ENCODE measurements at places on chromosomes 7 and 10.

GRCh38 chr7:24227068-24227467, 56.9 kb upstream of the NPY start:
- DNase-seq = no peak

GRCh38 chr10:75335983-75336382, 65.6 kb downstream of the ZNF503 start:
- DNase-seq = no peak

DNA sequence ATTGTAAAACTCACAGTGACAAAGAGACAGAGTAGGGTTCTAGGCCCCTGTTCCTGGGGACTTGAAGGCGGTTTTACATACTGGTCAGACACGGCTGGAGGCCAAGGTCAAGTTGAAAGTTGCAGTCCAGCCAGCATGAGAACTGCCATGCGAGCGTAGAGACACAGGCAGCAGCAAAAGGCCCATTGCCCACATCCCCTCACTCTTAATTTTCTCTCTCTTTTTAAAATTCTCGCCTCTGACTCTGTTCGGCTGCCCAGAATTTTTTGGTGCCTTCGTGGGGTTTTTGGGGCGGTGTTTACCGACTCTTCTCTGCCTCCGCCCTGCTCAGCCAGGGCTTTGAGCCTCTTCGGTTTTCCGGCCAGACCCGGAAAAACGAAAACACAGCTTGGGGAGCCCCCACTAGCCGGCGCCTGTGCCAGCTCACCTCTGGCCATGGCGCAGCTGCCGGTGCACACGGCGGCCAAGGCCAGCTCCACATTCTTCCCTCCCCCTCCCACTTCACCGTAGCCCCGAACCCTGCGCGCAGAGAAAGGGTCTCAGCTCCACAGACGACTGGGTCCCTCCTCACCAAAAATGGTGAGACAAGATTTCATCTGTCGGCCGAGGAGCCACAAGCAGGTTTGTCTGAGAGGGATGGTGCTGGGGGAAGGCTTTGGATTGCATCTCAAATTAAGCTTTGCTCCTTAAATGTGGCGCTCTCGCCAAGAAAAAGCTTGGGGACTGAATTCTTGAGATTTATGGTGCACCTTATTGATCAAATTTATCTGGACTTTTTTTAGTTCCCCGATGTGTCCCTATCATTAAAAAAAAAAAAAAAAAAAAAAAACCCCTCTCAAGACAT, 2.3 kb upstream of the HOXA13 start:
- no peak for DNase-seq

DNA sequence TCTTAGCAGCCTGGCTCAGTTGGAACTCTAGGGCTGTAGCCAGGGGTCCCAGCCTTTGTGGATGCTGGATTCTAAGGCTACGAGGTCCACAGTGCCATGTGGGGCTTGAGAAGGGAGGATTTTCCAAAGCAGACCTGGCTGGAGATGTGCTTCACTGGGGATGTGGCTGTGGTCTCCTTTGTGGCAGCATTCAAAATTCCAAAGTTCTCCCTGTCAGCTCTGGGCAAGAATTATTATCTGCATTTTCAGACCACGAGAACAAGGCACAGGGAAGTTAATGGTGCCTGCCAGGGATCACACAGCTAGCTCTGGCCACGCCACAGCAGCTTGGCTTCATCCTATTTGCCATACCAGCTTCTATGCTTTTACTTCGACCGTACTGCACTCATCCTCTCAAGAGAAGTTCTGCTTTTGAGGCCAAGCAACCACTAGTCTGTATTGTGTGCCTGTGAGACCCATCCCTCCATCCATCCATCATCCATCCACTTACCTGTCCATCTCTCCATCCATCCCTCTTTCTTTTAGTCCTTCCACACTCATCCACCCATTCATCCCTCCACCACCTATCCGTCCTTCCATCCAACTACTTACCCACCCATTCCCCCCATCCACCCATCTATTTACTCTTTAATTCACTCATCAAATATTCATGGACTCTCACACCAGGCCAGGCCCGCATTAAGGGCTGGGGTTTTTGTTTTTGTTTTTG, 71.5 kb downstream of the ZMIZ1 start:
- no peak for DNase-seq

- DNase-seq = no peak
Measured at GRCh38 chr7:43735802-43736603, 6.7 kb upstream of the COA1 start.

- DNase-seq = no peak
Measured at GRCh38 chr10:11548065-11548767, 63.2 kb downstream of the USP6NL start.

GRCh38 chr7:112383671-112384417, 66.4 kb upstream of the IFRD1 start:
- DNase-seq = no peak

DNA sequence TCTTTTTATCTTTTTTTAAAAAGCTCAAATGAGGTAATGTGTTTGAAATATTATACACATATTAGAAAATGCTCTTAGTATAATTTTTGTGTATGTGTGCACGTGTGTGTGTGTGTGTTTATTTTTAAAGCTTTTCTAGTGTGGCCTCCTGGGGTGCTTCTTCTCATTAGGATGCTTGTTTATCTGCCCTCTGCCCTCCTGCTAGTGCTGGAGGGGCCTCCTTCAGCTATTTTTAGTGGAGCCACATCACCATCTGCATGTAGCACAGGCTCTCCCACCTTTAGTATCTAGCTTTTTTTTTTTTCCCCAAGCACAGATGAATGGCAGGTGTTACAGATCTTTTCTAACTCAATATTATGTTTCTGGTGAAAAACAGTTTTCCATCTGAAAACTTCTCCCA, 155.7 kb upstream of the TMEM229A start:
- DNase-seq = no peak

DNA sequence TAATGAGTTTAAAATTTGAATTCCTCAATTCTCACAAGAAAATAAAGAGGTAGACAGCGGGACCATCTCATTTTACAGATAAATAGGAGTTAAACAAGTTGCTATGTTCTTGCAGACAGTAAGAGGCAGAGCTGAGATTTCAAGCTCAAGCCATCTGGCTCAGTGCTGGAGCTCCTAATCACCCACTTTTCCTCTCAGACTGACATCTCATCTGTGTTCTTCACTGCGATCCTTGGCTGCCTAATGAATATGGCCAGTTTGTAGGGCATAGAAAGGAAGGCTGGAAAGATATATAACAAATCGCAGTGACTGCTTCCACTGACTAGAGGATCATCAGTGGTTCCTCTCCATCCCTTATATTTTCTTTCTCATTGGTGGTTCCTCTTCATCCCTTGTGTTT, 151.2 kb downstream of the MPP7 start:
- DNase-seq = no peak

DNA sequence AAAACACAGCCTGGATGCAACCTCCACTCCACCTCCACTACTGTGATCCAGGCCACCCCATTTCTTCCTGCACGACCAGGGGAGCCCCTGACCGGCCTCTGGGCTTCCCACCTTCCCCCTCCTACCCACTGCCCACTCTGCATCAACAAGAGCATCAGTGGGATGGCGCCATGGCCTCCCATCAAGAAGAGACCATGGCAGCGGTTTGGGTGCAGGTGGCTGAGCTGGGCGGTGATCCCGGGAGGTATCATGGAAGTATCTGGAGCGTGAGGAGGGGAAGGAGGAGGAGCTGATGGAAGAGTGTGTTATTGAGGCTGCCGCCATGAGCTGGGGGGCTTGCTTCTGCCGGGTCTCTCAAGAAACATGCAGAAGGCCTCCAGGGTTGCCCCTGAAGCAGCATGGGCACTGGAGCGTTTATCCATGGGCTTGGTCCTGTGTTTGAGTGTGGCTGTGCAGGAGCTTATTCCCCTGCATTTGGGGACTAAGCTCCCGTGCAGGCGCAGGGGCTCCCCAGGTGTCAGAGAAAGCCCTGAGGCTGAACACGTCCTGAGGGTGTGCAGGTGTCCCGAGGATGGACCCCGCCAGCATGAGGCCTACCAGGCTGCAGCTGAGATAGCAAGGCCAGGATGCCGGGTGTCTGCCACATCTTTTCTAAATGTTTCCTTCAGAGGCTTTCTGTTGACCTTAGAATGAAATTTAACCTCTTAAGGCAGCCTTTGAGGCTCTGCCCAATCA, 99.2 kb upstream of the PCBD1 start:
- DNase-seq = no peak

DNA sequence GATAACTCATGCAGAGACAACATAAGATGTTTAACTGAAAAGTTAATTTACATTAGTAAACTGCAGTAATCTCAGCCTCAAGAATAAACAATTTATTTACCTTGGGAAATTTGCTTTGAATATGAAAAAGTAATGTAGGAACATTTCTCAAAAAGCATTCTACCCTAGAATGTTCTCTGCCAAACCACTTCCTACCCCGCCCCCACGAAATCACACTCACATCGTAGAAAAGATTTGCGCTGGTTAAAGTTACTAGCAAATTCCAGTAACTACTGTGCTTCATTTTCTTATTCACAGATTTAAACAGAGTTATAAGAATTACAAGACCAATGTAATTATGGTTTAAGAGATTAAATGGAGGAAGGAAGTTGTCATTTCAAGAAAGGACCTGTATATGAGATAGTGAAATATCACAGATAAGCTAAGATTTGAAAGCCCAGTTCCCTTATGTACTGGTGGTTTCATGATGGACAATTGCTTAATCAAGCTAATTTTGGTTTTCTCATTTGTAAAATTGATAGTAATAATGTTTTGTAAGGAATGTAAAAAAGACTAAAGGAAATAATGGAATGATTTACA, 175.4 kb downstream of the GNAI1 start:
- DNase-seq = no peak

- peak; percentile 63 for DNase-seq
Measured at GRCh38 chr7:464454-465401, 54.9 kb downstream of the PDGFA start.

DNA sequence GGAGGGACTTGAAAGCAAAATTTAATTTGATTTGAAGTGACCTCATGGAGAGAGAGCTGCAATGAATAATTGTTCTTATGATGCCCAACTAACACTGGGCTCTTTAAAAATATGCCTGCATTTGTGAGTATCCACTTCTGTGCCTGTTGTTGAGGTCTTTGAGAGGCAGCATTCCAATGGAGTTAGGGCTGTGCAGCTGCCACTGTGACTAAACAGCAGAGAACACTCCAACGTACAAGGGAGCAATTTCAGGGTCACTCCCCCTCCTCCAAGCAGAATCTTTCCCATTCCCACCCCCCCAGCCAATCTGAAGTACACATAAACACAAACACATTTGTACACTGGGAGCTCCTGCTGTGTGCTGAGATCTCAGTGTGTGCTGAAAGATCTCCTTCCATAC, 28.0 kb upstream of the GSAP start:
- no peak for DNase-seq

- DNase-seq = no peak
Measured at GRCh38 chr7:64884085-64884912, 18.8 kb upstream of the ZNF273 start.

GRCh38 chr10:34615770-34616169, 199.3 kb downstream of the PARD3 start:
- no peak for DNase-seq

DNA sequence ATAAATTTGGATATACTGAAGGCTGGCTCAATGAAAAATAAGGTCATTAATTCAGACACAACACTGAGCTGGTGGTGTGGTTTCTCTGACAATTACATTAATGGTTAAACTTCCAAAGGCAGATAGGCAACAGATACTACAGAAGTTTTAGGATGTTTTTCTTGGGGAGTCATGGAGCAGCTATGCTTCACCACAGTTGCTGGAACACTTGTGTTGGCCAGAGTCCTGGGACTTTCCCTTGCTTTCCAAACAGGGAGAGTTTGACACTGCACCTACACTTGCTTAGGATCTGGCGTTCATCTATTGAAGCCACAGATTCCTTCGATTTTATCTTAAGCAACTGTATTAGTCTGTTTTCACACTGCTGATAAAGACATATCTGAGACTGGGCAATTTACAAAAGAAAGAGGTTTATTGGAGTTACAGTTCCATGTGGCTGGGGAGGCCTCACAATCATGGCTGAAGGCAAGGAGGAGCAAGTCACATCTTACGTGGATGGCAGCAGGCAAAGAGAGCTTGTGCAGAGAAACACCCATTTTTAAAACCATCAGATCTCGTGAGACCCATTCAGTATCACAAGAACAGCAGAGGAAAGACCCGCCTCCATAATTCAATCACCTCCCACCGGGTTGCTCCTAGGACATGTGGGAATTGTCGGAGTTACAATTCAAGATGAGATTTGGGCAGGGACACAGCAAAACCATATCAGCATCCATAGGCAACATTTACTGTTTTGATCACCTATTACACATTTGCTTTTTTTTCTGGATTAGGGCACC, 27.8 kb upstream of the TMEM178B start:
- no peak for DNase-seq

DNA sequence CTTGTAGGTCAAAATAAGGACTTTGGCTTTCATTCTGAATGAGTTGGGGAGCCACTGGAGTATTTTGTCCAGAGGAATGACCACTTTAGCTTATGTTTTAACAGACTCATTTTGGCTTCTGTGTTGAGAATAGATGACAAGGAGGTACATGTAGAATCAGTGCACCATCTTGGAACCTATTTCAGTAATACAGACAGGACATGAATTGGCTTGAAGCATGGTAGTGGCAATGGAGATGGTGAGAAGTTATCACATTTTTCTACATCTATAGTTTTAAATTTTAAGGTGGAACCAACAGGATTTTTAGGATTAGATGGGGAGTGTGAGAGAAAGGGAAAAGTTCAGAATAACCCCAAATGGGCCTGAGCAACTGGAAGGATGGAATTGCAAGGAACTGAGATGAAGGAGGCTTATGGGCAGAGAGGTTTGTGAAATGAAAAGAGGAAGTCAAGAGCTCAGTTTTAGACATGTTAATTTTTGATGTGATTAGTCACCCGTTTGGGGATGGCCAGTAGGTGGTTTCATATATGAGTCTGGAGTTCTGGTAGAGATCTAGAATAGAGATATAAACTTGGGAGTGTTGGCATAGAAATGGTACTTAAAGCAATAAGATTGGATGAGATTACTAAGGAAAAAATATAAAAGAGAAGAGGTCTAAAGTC, 89.2 kb upstream of the JAZF1 start:
- no peak for DNase-seq

DNA sequence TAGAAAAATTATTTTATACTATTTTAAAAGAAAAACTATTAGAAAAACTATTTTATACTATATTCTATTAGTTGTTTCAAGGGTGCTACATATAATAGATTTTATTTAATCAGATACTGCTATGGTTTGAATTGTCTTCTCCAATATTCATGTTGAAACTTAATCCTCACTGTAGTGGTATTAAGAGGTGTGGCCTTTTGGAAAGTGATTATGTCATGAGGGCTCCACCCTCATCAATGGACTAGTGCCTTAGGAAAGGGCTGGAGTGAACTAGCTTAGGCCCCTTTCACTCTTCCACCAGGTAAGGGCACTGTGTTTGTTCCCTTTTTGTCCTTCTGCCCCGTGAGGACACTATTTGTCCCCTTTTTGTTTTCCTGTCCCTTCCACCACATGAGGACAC, 111.6 kb downstream of the ATE1 start:
- no peak for DNase-seq

DNA sequence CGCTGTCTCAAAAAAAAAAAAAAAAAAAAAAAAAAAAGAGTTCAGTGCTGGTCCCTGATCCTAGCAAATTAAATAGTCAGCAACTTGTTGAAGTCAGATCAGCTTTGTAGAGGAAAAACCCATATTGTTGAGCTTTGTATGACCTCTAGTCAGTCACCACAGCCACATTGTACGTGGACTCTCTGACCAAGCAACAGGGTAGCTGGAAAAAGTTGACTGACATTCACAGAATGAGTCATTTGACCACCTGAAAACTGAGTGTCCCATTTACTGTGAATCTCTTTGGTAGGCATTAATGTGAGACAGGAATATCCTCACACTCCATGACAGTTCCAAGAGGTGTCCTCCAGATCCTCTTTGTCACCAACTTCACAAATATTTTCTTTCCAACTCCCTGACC, 371.1 kb downstream of the LRRTM3 start:
- DNase-seq = no peak

GRCh38 chr7:70056363-70056762, 458.1 kb downstream of the AUTS2 start:
- no peak for DNase-seq
